CD8-positive, alpha-beta memory T cell (primary cell): ENCODE measurements at places on chromosomes 4 and X. TPM values are rescaled to one million over a fixed set of nuclear protein-coding genes. Genes with fewer than 3 reads are reported as not detected.

- H3K4me3 ChIP-seq: no peak overlapping the region
- H3K4me1 ChIP-seq: no peaks in the 10 kb centered on the region
- H3K27me3 ChIP-seq: no peaks in the 10 kb centered on the region
- no peak for DNase-seq
- no peaks in the 10 kb centered on the region for H3K36me3 ChIP-seq
Observed at GRCh38 chrX:26606971-26607370, 391.0 kb downstream of the MAGEB5 start.

DNA sequence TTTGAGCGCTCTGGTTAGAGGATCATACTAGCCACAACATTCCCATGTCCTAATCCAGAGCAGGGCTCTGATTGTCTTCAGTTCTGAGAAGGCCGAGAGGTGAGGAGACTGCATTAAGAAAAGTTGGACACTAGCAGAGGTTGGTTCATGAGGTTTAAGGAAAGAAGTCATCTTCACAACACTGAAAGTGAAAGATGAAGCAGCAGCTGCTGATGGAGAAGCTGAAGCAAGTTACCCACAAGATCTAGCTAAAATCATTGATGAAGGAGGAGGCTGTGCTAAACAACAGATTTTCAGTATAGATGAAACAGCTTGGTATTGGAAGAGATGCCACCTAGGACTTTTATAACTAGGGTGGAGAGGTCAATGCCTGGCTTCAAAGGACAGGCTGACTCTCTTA lies 36.8 kb downstream of the RAP1GDS1 start:
- no peak for DNase-seq
- H3K27ac ChIP-seq: no peak overlapping the region
- no peaks in the 10 kb centered on the region for H3K27me3 ChIP-seq

GRCh38 chr4:123390846-123391456 lies 5.6 kb upstream of the SPRY1 start:
- no peaks in the 10 kb centered on the region for H3K4me1 ChIP-seq
- no peak overlapping the region for H3K27ac ChIP-seq
- no peak overlapping the region for H3K4me3 ChIP-seq

GRCh38 chrX:23784470-23785331 lies 1.7 kb downstream of the SAT1 start:
- peaks cover 23% of the 10 kb centered on the region for H3K4me1 ChIP-seq
- H3K4me3 ChIP-seq: peak overlapping the region; percentile 60
- H3K27me3 ChIP-seq: no peaks in the 10 kb centered on the region
- peaks cover 12% of the 10 kb centered on the region for H3K36me3 ChIP-seq

DNA sequence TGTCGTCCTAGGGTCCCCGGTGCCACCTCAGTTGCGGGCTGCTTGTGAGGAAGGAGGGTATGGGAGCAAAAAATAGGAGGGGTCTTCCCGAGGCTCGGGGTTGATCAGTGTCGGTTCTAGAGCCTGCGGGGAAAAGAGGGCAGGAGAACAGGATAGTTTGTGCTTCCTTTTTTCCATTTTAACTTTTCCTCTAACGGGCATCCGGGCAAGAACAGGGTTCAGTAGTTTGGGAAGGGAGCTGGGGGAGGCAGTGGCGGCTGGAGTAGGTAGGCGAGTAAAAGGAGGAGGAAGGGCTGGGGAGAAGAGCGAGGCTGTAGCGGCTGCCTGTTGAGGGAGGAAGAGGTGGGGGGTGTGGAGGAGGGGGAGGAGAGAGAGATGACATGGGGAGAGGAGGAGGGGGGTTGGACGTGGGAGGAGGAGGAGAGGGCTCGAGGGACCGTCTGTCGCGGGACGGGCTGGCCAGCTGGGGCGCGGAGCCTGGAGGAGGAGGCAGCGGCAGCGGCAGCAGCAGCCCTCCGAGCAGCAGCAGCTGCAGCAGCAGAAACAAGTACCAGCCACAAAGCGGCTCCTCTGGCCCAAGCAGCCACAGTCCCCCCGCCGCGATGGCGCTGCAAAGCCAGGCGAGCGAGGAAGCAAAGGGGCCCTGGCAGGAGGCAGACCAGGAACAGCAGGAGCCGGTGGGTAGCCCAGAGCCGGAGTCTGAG lies at the start of gene SLC16A2:
Gene SLC16A2, plus strand, starts transcription at position 458 of the 704 bp plus-strand sequence. Its CDS starts 145 bp downstream, at position 603.
- H3K4me3 ChIP-seq: peak within 1 kb of the TSS; percentile 39
- no peaks in the 10 kb centered on the region for H3K4me1 ChIP-seq
- peak; percentile 7 for DNase-seq
- no peak within 1 kb of the TSS for H3K27ac ChIP-seq

Gene PDE6B
- 10.1 TPM for total RNA-seq

DNA sequence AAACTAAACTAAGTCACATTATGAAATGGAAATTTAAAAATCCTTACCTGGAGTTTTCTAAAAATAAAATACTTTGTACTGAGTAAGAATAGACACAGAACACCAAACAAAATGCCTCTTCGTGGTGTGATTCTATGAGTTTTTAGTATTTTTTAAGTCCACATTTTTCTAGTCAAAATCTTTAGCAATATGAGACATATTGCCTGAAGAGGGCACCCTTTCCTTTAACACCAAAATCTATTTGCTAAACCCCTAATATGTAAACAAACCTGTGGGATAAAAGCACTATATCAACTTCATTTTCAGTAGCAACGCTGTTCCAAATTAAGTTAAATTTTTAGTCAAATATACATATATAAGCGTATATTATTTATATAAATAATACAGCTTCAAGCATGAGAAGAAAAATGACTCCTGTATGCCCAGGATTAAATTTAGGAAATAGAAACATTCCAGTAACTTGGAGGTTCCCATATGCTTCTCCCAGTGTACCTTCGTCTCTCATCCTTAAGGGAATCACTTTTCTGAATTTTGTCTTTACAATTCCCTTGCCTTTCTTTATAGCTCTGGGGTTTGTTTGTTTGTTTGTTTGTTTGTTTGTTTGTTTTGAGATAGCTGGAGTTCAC lies 23.0 kb upstream of the PGM2 start:
- H3K4me3 ChIP-seq: no peak overlapping the region
- no peaks in the 10 kb centered on the region for H3K27me3 ChIP-seq
- no peaks in the 10 kb centered on the region for H3K4me1 ChIP-seq

Gene TMPRSS11F
- total RNA-seq: not detected

DNA sequence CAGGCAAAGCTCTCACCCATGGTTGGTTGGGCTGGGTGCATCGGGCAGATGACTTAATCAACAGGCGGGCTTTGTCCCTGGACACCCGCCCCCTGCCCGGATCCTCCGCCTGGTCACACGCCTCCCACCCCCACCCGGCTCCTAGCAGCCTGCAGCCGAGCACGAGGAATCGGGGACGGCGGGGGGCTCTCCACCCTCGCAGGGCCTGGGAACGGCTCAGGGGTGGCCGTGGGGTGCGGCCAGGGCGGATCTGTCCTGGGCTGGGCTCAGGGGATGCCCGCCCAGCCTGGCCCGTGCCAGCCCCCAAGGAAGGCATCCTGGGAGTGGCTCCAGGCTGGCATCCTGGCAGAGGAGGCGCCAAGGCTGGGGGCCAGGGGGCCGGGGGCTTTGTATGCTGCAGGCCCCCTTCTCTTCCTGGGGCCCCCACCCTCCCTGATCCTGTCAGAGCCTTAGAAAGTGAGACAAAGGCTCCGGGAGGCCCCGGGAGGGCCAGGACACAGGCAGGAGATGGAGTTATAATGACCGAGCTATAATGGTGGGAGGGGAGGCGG lies 32.5 kb upstream of the FGFR3 start:
- H3K27me3 ChIP-seq: no peaks in the 10 kb centered on the region
- no peaks in the 10 kb centered on the region for H3K36me3 ChIP-seq
- H3K4me1 ChIP-seq: no peaks in the 10 kb centered on the region
- H3K4me3 ChIP-seq: no peak overlapping the region

DNA sequence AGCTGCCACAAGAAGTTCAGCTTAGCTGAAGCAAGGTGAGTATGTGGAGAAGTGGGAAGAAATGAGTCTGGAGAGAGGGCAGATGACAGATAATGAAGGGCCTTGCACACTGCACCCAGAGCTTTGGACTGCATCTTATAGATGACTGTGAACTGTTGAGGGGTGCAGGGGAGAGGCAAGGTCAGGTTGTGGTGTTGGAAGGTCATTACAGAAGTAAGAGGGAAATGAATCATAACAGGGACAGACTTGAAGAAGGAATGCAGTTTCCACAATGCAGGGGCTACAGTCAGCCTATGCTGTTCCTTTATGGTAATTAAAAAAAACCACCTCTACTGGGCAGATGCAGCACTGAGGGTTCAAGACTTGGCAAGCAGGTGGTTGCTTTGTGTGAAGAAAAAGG lies 4.8 kb upstream of the IGFBP7 start:
- H3K4me3 ChIP-seq: no peak overlapping the region
- DNase-seq: no peak
- no peaks in the 10 kb centered on the region for H3K36me3 ChIP-seq
- H3K27me3 ChIP-seq: peaks cover 6% of the 10 kb centered on the region
- no peak overlapping the region for H3K27ac ChIP-seq
- peaks cover 6% of the 10 kb centered on the region for H3K4me1 ChIP-seq

DNA sequence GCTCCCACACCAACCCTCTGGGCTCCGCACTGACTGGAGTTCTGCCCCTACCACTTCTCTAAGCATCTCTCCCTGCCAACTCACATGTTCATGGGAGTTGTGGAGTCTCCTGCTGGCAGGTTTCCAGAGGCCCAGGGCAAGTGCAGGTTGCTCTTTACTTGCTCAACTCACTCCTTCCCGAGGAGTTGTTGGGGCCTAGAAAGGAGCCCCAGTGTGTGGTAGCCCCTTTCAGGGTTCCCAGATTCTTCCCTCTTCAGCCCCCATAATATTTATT lies 52.5 kb downstream of the POF1B start:
- H3K27ac ChIP-seq: no peak overlapping the region
- no peaks in the 10 kb centered on the region for H3K36me3 ChIP-seq
- no peak for DNase-seq
- H3K4me3 ChIP-seq: no peak overlapping the region

GRCh38 chr4:145843148-145843547 lies 95.5 kb downstream of the ZNF827 start:
- no peak for DNase-seq
- no peaks in the 10 kb centered on the region for H3K4me1 ChIP-seq
- H3K27ac ChIP-seq: no peak overlapping the region
- no peak overlapping the region for H3K4me3 ChIP-seq
- no peaks in the 10 kb centered on the region for H3K27me3 ChIP-seq

Gene UVSSA
- 19.0 TPM for total RNA-seq

Gene KCTD8
- not detected for total RNA-seq

DNA sequence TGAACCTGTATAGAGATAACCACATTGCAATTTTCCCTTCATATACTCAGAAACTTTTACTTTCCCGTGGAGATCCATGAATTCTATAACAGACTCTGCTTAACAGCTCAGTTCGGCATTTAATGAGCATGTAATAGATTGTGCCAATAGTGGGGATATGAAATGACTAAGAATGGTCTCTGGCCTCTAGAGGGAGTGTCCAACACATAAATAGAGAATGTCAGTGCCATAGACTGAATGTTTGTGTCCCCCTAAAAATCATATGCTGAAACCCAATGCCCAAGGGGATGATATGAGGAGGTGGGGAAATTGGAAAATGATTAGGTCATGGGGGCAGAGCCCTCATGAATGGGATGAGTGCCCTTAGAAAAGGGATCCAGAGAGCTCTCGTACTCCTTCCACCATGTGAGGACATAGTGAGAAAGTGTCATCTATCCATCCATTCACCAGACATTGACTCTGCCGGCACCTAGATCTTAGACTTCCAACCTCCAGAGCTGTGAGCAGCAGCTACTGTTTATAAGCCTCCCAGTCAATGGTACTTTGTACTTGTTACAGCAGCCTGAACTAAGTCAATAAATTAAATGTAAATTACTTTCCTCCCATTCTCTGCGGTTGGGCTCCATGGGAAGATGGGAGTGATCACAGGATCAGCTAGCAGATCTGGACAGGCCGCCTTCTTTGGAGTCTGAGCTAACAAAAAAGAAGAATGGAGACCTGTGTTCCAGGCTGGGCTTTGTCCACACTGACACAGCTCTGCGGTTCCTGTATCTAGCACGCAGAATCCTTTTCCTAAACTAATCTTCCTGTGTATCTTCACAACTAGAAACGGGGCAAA lies 28.1 kb upstream of the HPSE start:
- no peak for DNase-seq
- H3K4me3 ChIP-seq: no peak overlapping the region
- H3K4me1 ChIP-seq: no peaks in the 10 kb centered on the region
- H3K36me3 ChIP-seq: no peaks in the 10 kb centered on the region
- H3K27me3 ChIP-seq: no peaks in the 10 kb centered on the region
- no peak overlapping the region for H3K27ac ChIP-seq

DNA sequence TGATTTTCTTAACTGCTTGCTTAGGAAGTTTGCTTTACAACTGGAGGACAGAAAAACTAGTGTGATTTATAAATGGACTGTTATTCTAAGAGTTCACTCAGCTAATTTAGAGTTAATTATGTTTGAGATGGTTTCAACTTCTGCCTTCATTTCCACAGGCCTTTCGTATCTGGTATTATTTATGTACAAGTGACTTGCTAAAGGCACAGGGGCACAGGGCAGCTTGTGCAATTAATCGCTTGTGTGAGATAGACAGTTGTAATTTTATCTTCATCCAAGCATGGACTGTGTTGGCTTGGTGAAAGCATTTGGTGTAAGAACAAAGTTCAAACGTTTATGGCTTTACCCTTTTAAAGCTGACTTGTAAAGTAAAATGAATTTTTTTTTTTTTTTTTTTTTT lies 38.3 kb downstream of the GPAT3 start:
- no peaks in the 10 kb centered on the region for H3K4me1 ChIP-seq
- H3K27me3 ChIP-seq: no peaks in the 10 kb centered on the region
- no peak overlapping the region for H3K27ac ChIP-seq
- DNase-seq: no peak
- no peaks in the 10 kb centered on the region for H3K36me3 ChIP-seq

DNA sequence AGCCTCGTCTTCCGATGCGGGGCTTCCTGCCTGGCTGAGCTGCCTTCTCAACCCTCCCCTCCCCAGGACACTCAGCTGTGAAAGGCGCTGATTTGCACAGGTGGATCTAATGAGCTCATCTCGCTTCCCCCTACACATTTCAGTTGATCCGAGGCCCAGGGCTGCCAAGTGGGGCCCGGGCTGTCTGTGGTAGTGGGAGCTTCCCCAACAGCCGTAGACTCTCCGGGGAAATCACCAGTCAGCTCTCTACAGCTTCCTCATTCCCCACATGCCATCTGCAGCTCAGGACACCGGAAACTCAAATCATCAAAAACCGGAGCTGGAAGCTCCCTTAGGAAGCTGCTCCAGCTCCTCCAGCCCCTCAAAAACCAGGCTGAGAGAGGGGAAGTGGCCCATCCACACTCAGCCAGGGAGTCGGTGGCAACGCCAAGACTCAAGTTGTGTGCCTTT lies 56.2 kb downstream of the SMIM20 start:
- H3K27me3 ChIP-seq: no peaks in the 10 kb centered on the region
- no peak overlapping the region for H3K27ac ChIP-seq
- H3K4me3 ChIP-seq: no peak overlapping the region
- H3K4me1 ChIP-seq: no peaks in the 10 kb centered on the region
- H3K36me3 ChIP-seq: no peaks in the 10 kb centered on the region

GRCh38 chrX:40484408-40485091 lies 96.2 kb upstream of the ATP6AP2 start:
- no peak for DNase-seq
- H3K4me3 ChIP-seq: no peak overlapping the region
- H3K27me3 ChIP-seq: no peaks in the 10 kb centered on the region
- H3K4me1 ChIP-seq: no peaks in the 10 kb centered on the region
- H3K27ac ChIP-seq: no peak overlapping the region
